Activated CD8-positive, alpha-beta memory T cell treated with anti-CD3 and anti-CD28 coated beads for 1 hour (primary cell): ENCODE measurements at places on chromosomes 7 and 10.

DNA sequence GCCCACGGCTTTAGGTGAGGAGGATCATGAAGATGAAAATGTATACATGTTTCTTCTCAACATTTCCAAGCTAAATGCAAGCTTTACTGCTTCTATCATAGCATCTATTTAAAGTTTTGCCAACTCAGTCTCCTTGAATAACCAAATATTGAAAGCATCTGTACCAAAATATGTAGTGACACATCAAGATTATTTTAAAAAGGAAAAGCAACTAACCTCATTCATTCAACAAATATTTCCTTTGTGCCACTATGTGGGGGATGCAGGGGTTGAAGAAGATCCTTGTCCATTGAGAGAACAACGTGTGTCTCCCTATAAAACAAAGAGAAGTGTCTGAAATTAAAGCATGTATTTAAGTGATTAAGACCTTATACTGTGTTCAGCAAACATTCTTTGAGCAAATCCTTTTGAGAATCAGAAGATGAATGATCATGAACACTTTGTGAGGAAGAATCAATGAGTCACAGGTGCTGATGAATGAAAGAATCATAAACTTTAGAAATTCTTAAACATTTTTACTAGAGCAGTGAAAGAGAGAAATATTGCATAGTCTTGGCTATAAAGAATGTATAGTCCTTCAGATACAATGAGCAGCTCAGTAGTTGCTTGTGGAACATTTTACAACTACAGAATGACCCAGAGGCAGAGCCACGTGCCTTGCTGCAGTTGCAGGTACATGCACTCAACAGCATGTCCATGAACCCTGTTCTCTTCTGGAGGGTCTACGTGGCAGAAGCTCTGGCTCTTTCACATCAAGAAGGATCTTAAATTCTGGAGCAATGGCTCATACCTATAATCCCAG is 13.9 kb downstream of the TAS2R60 start:
- no peak for DNase-seq

- DNase-seq: no peak
Measured at GRCh38 chr10:86242761-86243160, 123.8 kb downstream of the GRID1 start.

DNA sequence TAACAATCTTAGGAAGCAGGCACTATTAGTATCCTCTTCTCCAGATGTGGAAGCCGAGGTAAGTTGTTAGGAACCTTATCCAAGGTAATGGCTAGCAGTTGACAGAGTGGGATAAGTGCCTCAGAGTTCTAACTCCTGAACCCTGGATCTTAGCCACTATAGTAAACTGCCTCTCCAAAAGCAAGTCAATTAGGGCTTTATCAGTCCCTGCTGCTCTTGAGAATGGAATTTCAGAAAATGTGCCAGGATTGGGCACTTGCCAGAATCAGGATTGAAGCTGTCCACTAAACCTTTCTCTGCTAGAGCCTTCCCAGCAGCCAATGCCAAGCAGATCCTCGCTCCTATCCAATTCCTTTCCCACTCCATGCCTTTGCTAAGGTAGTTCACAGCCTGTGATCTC is 777.5 kb upstream of the POM121L12 start:
- DNase-seq: no peak

DNA sequence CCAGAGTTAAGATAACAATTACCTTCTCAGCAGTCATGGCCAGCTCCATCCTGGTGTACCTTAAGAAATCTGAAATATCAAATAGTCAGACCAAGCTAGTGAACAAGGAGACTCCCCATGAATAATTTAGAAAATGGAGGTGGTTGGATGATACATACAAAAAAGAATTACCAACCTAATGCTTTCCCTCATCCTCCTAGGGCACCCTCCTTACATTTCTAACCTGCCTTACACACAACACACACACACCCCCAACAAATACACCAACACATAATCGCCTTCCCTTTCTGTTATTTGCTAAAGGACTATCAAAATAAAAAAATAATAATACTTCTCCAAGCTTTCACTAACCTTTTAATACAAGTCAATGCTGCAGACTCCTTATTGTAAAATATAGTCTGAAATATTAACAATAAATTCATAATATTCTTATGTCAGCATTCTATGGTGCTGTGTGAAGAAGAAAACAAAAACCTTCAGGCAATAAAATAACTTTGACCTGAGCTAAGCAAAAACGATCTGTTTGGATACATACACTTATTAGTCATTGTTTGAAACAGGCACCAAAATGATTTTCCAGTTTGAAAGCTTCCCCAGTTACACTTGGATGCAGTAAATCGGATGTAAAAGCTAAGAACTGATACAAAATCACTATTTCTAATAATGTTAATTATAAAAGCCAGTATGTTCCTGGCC is 3.4 kb downstream of the TWIST1 start:
- no peak for DNase-seq

- DNase-seq: no peak
Measured at GRCh38 chr7:94810496-94810895, 96.9 kb upstream of the PPP1R9A start.

DNA sequence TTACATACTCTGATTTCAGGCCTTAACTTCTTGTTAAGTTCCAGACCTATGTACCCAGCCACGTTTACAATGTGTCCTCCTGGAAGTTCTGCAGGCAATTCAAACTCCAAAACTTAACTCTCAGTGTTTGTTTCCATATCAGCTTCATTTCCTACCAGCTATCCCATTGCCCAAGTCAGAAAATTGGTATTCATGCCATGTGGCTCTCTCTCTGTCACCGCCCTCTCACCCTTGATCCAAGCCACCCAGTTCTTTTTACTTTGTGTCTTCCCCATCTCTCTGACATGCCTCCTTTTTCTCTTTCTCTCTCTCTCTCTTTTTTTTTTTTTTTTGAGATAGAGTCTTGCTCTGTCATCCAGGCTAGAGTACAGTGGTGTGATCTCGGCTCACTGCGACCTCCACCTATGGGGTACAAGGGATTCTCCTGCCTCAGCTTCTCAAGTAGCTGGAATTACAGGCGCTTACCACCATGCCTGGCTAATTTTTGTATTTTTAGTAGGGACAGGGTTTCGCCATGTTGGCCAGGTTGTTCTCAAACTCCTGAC is 33.9 kb downstream of the ARL4A start:
- no peak for DNase-seq

- DNase-seq: no peak
Measured at GRCh38 chr7:37489703-37490102, 41.0 kb upstream of the ELMO1 start.

- no peak for DNase-seq
Measured at GRCh38 chr10:113035732-113036312, 85.8 kb downstream of the TCF7L2 start.

DNA sequence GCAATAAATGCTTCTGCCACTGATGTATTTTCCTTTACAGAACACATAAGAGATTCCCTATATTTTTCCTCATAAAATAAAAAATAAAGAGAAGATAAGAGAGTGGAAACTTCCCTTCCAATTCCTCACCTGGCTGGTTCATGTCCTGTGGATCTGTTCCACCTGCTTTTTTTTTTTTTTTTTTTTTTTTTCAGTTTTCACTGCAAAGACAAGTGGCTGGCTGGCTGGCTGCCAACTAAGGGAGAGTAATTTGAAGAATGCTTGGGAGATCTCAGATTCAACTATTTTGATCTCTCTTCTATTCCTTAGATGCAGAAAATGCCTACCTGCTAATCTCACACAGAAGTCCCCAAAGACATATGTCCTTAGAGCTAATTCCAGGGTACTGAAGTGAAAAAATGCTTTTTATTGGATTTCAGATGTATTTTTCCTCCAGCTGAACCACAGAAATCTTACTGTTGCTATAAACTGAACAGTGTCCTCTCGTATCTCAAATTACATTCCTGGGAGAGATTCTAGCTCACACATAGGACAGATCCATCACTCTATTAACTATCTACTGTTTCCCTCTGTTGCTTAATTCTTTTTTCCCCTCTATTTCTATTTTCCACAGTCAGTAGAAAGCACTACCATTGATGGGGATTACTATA is 120.8 kb downstream of the NRCAM start:
- no peak for DNase-seq

DNA sequence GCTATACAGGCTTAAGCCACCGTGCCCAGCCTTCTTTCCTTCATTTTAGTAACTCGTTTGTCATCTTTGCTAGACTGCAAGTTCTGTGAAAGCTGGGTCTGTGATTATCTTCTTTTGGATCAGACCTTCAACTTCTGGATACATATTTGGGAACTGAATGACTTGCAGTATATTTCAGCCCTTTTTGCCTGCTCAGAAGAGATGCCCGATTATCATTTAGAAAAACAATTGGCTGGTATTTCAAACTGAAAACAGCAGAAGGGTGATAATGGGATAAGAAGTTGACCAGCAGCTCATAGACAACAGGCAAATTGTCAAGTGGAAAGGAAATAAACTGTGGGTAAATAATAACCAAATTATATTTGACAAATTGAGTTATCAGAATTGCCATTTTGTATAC is 14.6 kb downstream of the RSBN1L start:
- DNase-seq: no peak

DNA sequence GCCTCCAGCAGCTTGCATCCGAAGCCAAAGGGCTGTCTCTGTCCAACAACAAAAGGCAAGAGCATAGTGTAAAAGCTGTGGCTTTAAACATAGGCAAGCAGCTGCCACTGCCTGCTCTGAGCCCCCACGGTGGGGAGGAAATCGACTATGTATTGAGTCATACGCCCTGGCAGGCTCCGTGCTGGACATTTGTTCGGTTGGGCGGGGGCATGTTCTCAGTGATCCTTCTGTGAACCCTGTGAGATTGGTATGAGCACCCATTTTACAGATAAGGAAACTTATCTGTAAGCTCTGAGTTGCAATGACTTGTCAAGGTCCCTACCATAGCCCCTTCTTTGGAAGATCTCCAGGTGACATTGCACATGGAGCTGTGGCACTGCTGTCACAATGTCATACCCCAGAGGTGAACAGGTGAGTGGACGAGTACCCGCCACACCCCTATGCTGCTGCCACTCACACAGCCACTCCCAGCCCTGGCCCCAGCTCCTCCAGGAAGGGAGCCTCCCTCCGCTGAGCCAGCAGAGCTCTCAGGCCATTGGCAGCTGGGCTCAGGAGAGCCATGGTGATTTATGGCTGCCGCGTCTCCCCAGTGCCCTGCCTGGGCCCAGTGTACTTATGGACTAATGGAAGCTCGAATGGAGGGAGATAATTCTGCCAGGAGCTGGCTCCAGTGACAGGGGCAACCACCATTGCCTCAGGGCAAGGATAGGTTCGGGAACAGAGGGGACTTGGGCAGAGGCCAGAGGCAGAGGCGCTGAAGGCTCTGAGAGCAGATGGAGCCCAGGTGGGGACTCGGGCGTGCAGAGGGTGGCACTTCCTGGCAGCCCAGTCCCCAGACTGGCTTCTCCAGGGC is 43.7 kb downstream of the UNC5B start:
- DNase-seq: no peak

DNA sequence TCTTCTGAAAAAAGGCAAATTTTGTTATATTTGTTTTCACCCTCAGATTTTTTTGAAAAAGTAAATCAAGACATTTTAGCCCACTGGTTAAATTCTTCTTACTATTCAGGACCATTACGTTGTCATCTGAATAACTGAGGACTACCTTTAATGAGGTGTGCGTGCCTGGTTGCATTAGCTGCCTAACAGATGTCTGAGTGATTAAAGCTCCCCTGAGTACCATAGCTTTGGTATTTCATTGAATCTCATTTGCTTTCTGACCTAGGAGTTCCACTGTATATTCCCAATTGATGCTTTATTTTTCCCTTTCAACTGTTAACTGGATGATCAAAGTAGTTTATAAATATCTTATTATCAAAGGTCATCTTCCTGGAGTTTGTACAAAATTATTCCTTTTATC is 410.0 kb upstream of the SEMA3D start:
- no peak for DNase-seq

DNA sequence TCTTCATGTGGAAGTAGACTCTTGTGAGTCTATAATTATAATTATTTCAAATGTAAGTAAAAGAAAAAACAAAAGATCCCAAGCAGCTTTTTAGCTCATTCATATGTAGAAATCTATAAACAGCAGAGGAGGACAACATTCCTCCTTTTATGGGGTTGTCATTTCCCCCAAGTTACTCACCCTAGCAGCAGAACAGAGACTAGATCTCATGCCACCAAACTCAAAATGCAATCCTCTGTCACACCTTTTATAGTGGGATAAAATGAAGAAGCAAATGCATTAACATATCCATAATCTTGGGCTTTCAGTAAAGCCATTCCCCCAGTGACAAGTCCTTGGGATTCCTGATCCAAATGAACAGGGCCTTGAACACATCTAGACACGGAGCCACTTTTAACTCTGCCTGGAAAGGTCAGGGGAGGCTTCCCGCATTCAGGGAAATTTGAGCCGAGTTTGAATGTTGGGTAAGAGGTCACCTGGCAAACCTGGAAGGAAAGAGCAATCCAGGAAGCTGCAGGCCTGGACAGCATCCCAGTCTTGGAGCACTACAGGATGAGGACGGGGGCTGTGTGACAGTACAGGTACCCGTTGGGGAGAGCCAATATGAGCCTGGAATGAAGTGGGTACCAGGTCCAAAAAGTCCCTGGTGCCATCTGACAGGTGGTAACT is 76.4 kb downstream of the DOCK4 start:
- no peak for DNase-seq

DNA sequence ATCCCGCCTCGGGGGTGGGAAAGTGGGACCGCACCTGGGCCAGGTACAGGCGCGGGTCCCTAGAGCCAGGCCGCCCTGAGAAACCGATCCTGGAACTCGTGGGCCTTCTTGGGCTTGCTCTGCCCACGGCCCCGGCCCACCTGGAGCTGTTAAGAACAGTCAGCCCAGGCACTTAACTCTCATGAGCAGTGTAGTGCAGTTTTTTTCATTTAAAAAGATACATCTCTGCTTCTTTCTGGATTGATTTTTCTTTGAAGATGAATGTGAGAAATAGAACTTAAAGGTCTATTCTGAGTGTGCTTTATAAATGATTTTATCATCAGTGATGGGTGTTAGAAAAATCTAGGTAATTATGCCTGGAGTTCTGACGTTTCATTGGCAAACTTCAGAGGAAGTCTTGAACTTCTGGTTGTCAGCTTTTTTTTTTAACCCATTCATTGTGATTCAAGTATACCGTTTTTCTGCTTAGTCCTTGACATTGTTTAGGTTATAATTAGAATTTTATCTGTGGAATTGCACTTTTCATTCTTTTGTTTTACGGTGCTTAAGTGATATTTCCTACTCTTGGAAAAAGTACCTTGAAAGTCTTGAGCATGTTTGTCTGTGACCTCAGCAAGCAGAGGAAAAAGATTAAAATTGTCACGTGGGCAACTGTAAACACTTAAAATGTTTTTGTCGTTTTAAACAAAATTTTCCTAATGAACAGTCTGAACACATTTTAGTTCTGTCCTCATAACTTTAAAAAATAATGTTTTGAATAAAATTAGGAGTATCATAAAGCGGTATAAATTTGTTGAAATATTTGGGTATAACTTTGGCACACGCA is 906 bp downstream of the CDK1 start:
- DNase-seq: no peak

GRCh38 chr7:7810826-7811225 is 92.4 kb upstream of the RPA3 start:
- DNase-seq: no peak

- DNase-seq: no peak
Measured at GRCh38 chr10:100872034-100872791, 40.5 kb upstream of the SLF2 start.
